ENCODE measurements at places on chromosomes 6 and 20. TPM values are rescaled to one million over a fixed set of nuclear protein-coding genes. Genes with fewer than 3 reads are reported as not detected.

GRCh38 chr20:19968466-19969073, 48.6 kb upstream of the NAA20 start:
- no peak for DNase-seq

GRCh38 chr6:70502484-70502883, 64.2 kb upstream of the SDHAF4 start:
- no peak for DNase-seq

DNA sequence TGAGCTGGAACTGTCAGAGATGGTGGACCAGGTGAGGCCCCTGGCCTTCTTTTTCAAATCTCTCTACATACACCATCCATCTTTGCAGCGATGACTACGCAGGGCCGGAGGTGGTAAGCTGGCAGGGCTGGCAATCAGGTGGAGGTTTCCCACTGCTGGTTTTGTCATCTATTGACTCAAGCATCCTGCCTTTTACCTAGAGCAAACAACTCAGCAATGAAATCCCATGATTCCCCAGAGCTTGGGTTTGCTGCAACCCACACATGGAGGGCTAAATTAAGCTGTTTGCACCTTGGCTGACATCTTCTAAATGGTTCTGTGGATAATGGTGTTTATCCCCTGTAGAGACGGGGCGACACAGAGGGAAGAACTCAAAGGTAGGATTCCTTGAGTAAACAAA, 170.2 kb downstream of the SCP2D1 start:
- no peak for DNase-seq

DNA sequence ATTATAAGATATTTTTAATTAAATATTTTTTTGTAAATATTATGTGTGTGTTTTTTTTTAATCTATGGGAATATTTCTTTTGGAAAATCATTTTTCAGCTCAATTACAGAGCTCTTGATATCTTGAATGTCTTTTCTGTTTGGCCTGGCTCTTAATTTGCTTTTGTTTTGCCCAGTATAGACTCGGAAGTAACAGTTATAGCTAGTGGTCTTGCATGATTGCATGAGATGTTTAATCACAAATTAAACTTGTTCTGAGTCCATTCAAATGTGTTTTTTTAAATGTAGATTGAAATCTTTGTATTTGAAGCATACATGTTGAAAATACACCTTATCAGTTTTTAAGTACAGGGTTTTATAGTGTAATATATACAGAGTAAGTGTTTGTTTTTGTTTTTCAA, 2.6 kb downstream of the ID4 start:
- DNase-seq, result no peak

DNA sequence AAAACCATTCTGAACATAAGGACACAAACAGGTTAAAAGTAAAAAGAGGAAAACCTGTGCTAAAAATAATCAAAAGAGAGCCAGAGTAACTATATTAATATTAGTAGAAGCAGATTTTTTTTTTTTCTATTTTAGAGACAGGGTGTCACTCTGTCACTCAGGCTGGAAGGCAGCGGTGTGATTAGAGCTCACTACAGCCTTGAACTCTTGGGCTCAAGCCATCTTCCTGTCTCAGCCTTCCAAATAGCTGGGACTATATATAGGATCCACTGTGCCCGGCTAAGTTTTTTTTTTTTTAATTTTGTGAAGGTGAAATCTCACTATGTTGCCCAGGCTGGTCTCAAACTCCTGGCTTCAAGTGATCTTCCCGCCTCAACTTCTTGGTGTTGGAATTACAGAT, 33.4 kb upstream of the PLN start:
- no peak for DNase-seq

- DNase-seq, result peak; percentile 76
Measured at GRCh38 chr6:144158133-144158532, 7.8 kb downstream of the STX11 start.

DNA sequence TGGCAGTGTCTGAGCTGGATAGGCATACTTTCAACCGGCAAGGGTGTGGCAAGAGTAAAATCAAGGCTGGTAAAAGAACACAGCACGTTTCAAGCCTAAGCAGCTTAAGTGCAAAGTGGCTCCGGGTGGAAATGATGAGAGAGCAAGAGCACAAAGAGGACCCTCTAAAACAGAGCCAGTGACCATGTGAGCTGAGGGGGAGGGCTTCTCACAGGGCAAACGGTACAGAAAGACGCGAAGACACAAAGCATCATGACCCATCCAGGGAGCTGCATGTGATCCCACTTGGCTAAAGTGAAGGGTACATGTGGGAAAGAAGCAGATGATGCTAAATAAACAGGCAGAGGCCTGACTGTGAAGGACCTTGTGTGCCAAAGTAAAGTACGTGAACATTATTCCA, 25.7 kb downstream of the FKBP5 start:
- DNase-seq, result peak; percentile 11

GRCh38 chr6:118565311-118565960, 17.3 kb downstream of the PLN start:
- DNase-seq, result peak; percentile 44

DNA sequence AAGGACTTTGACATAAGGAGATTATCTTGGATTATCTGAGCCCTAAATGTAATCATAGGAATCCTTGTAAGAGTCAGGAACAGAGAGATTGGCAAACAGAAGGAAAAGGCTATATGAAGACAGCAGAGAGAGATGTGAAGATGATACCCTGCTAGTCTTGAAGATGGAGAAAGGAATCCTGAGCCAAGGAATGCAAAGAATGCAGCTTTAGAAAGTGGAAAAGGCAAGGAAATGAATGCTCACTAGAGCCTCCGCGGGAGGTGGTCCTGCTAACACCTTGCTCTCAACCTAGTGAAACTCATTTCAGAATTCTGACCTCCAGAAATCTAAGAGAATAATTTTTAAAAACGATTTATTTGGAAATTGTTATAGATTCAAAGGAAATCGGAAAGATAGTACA, 117.1 kb downstream of the TBXT start:
- DNase-seq, result no peak

- no peak for DNase-seq
Measured at GRCh38 chr6:6660339-6661045, 72.0 kb downstream of the LY86 start.

- DNase-seq, result peak; percentile 89
Measured at GRCh38 chr6:154615483-154616025, 105.1 kb upstream of the CNKSR3 start.

- no peak for DNase-seq
Measured at GRCh38 chr6:44868335-44868668, 459.8 kb upstream of the RUNX2 start.

GRCh38 chr20:52497731-52498130, 306.2 kb upstream of the ZFP64 start:
- peak; percentile 55 for DNase-seq

DNA sequence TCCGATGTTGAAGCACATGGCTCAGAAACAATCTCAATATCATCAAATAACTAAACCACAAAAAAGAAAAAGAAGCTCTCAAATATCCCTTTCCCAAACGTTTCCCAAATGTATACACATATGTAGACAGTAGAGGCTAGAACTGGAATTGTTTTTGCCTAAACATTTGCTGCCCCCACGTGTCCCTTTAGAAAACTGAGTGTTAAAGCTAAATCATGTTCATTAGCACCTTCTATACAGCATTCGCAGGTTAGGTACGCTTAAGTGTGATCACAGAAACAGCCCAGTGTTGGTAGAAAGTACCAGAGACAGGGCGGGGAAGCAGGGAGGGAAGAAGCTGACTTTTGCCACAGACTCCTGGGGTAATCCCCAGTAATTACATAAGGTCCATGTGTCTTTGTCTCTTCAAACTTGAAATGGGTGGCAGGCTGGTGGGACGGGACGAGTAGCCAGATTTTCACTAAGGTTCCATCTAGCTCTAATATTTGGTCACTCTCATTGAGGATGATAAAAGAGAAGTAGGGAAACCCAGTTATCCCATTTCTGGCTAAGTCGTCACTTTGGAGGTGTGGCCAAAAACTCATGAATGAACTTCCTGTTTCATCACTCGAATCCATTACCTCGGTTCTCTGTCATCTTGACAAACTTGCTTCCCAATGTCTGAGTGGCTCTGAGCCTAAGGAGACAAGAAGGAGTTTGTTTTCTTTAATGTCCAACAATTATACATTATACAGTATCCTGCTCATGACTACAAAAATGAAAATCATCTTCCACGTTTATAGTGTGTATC, 15.0 kb upstream of the TFAP2A start:
- DNase-seq, result peak; percentile 73

DNA sequence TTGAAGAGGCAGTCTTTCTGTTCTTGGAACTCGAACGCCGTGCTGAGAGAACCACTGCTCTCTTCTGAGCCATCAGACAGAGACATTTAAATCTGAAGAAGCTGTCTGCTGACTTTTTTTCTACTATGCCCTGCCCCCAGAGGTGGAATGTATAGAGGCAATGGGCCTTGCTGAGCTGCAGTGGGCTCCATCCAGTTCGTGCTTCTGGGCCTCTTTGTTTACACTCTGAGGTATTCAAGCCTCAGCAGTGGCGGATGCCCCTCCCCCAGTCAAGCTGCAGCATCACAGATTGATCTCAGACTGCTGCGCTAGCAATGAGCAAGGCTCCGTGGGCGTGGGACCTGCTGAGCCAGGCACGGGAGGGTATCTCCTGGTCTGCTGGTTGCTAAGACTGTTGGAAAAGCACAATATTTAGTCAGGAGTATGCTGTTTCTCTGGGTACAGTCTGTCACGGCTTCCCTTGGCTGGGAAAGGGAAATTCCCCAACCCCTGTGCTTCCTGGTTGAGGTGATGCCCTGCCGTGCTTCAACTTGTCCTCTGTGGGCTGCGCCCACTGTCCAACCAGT, 526.8 kb downstream of the CD109 start:
- DNase-seq, result no peak

- no peak for DNase-seq
Measured at GRCh38 chr20:40438161-40438830, 250.7 kb downstream of the MAFB start.

DNA sequence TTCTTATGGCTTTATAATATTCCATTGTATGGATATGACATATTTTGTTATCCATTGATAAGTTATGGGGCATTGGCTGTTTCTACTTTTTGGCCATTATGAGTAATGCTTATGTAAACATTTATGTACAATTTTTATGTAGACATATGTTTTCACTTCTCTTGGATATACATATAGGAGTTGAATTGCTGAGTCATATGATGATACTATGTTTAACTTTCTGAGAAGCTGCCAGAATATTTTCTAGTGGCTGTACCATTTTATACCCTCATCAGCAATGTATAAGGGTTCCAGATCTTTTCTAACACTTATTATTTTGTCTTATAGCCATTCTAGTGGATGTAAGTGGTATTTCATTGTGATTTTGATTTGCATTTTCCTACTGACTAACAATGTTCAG, 23.1 kb downstream of the OTOR start:
- DNase-seq, result no peak

DNA sequence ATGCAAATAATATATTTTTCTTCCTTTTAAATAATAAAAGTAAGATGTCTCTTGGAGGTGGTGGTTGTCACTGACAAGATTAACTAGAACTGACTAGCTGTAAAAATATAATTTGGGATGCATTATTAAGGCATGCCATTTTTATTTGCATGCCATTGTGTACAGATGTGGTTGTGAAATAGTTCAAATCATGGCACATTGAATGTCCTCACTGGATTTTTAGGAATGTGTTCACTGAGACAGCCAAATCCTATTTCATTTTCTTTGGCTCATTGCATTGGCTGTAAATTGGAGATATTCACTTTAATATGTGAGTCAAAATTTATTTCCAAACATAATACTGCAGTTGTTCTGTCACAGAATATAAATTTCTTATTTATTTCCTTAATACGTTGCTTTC, 62.3 kb downstream of the ESR1 start:
- DNase-seq, result peak; percentile 1

LY6G6F gene
- polyA plus RNA-seq, result not detected

NCOA6 gene
- polyA plus RNA-seq, result 28.6 TPM

MAP1LC3A gene
- 29.7 TPM for polyA plus RNA-seq

ZNF133 gene
- 24.1 TPM for polyA plus RNA-seq

MATN4 gene
- polyA plus RNA-seq, result not detected
